Vagina (tissue), 2 donors: ENCODE measurements at places on chromosomes 12 and 14.
A peak's percentile ranks its signal among the peaks of the same experiment; 100 is the strongest.

DNA sequence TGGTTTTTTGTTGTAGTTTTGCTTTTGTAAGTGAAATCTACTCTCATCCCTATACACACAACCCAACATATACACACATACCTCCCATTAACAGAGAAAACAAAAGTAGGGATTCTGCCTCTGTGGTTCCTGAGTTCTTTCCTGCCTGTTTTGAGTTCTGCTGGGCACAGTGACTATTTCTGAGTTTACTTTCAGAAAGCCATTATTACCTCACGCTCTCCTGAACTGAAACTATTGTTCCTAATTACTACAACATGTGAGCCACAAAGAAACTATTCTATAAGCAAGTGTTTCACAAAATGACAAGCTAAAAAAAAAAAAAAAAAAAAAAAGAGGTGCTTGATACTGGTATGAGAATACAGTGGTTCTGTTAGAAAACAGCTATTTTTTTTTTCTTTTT lies 110.9 kb downstream of the ALG10B start:
- DNase-seq: no peak

DNA sequence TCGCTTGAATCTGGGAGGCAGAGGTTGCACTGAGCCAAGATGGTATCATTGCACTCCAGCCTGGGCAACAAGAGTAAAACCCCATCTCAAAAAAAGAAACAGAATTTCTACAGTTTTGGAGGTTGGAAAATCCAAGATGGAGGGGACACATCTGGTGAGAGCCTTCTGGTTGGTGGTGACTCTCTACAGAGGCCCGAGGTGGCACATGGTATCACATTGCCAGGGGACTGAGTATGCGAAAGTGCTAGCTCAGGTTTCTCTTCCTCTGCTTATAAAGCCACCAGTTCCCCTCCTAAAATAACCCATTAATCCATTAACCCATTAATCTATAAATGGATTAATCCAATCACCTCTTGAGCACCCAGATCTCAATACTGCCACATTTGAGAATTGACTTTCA lies 70.8 kb upstream of the DACT1 start:
- DNase-seq: no peak

DNA sequence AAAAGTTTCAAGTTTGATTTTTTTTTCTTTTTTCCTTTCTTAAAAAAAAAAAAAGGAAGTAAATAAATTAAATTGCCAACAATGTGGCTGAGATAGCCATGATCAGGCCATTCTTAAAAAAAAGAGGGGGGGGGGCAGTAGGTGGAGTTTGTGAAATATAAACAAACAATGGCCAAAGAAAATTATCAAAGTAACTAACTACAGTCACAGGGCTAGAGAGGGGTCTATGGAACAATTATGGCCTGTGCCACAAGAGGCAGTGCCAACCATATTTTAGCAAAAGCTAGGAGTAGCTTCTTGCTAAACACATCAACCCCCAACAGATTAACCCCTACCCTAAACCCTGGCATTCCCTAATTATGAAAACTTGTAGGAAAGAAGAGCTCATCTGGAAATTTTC lies 16.2 kb upstream of the SMARCC2 start:
- DNase-seq: no peak

GRCh38 chr14:94056579-94057308 lies 24.3 kb downstream of the DDX24 start:
- DNase-seq: peak; percentile 69

DNA sequence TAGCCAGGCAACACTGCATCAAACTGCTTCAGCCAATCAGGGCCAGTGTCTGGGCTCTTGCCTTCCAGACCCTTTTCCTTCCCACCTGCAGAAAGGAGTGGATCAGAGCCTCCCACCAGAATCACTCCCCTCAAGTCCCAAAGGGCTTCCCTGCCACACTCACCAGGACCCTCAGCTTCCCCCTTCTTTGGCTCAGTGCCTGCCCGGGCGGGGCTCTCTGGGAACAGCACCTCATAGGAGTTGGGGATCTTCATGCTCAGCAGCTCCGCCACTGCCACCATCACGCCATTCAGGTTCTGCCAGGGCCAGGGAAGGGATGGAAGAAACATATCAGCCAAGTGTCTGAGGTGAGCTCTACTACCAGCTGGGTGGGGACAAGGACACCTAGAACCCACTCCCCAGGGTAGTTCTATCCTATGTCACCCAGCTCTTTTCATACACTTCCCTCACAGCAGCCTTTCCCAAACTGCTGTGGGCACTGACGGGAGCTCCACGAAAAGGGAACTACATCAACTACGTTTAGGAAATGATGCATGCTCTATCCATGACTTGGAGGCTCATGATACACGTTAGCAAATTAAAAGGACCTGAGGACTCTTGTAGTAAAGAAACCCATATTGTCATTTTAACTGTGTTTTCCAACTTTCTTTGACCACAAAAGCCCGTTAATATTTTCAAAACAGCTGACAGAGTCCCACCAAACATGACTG lies 9.4 kb upstream of the PRKAG1 start:
- DNase-seq: no peak

DNA sequence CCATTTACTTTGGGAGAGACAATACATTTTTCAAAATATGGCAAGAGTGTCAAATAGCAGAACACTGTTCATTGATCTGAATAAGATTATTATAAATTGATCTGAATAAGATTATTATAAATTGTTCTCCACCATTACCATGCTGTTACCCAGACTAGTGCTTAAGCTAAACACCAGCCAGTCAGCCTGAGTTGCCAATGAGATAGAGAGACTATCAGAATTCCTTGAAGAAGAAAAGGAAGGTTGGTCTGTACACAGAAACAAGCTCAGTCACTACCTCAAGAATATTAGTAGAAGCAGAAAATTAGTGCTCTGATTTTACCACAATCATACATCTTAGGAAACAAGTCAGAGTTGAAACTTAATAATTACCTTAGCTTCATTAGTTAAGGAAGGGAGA lies 469.8 kb downstream of the FOXG1 start:
- no peak for DNase-seq
